Activated CD4-positive, alpha-beta T cell treated with anti-CD3 and anti-CD28 coated beads for 1 hour (primary cell): ENCODE measurements at places on chromosomes 12 and 14.

DNA sequence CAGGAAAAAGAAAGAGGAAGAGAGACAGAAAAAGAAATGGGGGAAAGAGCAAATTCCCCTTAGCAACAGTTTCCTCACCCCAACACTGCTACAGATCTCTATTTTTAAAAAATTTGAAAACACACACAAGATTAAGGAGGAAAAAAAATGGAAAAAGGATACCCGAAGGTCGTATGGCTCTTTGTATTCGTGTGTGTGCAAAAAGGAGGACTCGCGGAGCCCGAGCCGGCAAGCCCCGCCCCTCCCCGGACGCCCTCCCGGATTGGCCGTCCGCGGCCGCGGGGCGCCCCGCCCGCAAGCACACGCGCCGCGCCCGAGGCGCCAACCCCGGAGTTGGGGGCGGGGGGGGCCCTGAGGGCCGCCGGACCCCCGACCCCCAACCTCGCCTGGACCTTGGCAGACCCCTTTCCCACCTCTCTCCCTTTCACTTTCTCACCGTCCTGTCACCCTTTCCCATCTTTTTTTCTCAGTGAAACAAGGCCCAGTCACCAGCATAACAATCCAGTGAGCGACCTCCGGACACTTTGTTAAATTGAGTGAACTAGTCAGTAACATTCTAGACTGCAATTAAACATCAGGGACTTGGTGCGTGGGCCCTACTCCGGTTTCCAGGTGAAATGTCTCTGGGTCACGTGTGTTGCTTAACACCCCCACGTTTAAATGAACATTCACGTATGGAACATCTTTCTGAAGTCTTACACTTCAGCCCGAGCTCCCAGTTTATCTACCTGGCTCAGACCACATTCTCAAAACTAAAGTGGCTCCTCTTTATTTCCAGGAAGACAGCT, at the start of gene C14orf93:
Gene C14orf93, minus strand, starts transcription at position 205 of the 788 bp plus-strand sequence. CDS start 11,120 bp downstream, outside the sequence.
- DNase-seq, result peak; percentile 64

DNA sequence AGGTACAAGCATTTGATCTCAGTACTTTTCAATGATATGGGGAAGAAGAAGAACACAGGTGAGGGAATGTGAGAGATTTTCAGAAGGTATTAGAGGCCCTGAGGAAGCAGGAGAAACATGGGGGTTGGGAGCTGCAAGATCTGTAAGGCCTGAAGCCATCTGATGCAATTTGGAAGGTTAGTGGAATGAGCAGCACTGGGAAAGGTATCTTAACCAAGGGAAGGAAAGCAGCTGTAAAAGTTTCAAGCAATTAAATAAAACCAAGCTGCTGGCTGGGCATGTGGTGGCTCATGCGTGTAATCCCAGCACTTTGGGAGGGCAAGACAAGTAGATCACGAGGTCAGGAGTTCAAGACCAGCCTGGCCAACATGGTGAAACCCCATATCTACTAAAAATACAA, 104.4 kb upstream of the PARP11 start:
- no peak for DNase-seq

DNA sequence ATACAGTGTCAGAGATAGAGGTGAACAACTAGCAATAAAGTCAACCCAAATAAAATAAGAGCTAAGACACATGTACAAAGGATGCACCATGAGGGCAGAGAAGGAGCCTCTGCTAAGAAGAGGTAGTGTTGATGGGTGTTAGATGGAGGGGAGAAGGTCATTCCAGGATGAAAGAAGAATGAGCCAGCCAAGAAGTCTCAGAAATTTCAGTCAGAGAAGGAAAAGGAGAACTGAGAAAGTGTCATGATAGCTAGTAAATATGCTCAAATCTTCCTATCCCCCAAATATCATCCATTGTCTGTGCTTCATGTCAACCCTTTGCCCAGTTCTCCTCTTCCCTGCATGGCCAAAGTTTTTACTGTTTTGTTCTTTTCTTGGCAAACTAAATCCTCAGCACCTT, 225.2 kb upstream of the BTG1 start:
- DNase-seq, result no peak

GRCh38 chr12:46380881-46381280, 8.3 kb upstream of the SLC38A2 start:
- no peak for DNase-seq

- DNase-seq, result no peak
Measured at GRCh38 chr12:59834659-59835474, 239.0 kb downstream of the SLC16A7 start.

GRCh38 chr14:79842270-79842669, 369.0 kb downstream of the DIO2 start:
- DNase-seq, result no peak

DNA sequence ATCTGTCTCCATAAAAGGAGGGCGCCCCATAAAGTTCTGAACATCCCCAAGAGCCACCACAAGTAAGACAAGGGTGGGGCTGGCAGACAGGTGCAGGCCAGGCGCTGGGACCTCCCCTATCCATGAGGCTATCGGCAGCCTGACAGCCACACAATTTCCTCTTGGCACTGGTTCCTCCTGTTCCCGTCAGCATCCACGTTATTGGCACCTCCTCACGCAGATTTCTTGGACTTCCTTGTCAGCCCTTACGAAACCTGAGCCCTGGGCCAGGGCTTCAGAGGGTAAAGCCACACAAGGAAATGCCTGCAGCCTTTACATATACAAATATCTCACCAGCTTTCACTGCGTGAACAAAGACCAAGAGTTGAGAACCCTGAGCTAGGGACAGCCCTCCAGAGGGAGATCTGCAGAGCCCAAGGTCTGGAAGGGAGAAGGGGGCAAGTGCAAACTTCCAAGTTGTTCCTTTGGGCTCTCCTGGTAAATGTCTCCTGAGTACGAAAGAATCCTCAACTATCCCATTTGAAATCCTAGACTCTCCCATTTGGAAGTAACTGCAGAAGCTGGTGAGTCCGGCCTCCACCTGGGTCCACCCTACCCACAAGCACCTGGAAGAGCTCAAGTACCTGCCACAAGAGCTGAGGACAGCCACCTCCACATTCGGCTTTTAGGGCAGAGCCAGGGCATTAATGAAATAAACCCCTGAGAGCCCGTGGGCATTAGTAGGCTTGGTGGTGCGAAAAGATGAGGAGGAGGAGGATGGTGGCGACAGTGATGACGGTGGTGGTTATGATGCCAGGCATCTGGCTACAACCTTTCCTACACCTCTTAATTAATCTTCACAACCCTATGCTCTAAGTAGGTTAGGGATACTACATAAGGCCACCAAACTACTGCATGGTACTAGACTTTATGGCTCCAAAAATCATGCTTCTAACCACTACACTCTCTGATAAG, 5.5 kb upstream of the TC2N start:
- DNase-seq, result peak; percentile 23

GRCh38 chr14:100221533-100222223, 17.3 kb upstream of the YY1 start:
- peak; percentile 58 for DNase-seq

GRCh38 chr12:6646276-6647082, 753 bp downstream of the ACRBP start:
- DNase-seq, result no peak

DNA sequence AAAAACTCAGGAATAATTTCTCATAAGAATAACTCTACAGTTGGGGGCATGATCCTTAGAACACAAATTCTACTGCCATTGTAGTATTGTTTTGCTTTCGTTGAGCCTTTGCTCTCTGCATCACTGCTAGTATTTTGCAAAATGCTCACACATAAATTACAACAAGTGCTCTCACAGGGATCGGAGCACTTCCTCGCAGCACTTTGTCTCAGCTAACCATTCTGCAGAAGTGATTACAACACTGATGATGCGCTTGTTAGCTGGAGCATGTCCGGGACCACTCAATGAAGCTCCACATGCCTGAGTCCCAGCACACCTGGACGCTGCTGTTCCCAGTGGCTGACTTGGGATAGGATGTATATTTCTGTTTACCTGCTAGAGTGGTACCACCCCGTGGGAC, 31.6 kb downstream of the MOAP1 start:
- no peak for DNase-seq

GRCh38 chr12:14921218-14921617, 17.1 kb downstream of the ERP27 start:
- no peak for DNase-seq

DNA sequence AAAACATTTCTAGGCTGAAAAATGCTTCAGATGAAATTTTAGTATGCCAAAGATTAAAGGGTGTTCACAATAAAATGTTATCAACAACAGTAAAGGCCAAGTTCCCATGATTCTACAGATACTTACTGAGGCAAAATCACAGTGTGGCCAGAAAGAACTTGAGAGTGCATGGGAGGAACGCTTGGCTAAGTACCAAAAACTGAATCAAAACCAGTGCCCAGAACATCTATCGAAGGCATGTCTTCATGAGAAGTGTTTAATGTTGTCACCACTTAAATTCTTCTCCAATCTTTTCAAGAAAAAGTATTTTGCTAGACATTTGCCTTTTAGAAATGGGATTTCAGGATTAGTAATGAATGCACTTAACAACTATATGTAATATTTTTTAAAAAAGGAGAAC, 41.5 kb downstream of the KIF21A start:
- DNase-seq, result no peak

DNA sequence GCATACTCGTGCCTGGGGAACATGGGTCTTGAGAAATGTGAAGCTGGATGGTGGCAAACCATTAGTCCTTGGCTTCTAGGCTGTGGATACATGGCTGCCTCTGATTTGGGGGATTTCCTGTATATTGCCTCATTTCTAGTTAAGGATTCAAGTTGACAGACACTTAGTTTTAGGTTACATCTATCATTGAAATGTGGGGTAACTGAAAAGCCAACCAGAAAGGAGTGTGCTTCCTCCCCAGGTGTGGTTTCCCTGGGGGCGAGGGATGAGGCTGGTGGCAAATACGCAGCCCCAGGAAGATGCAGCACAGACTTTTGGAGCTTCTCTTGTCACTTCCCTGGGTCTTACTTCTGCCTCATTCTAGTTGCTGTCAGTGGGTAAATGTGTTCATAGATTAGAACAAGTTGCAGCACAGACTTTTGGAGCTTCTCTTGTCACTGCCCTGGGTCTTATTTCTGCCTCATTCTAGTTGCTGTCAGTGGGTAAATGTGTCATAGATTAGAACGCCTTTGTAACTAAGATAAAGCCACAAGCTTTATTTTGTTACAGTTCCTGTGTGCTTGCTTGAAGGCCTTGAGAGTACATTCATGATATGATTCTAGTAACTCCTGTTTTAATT, 85.1 kb downstream of the BORCS5 start:
- peak; percentile 28 for DNase-seq

- DNase-seq, result no peak
Measured at GRCh38 chr14:68759017-68759560, 33.8 kb downstream of the ZFP36L1 start.

DNA sequence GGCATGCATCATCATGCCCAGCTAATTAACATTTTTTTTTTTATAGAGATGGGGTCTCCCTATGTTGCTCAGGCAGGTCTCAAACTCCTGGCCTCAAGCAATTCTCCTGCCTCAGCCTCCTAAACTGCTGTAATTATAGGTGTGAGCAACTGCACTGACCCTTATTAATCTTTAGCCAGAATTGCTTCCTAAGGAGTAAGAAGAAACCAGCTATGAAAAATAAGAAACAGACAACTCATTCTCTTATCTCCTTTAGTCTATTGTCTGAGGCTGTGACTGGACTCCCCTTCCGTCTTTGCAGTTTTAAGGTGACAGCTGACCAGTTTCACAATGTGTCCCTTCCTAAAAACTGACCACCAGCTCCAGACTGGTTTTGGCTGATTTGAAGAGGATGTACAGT, 52.4 kb downstream of the EMP1 start:
- no peak for DNase-seq

DNA sequence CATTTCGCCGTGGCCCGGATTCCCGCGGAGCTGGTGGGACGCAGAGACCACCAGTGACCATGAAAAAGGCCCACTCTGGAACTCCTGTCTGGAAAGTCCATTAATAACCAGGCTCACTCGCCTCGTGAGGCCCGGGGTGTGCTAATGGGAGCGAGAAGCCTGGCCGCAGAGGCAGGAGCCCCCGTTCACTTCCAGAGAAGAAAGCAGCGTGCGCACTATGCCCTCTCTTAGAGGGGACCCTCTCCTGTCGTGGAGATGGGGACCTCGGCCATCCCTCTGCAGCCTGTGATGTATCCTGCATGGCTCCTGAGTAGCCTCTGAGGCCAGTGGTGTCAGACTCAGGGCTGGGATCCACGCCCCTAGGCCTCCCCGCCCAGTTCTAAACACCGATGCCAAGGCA, 134.1 kb upstream of the VRK1 start:
- DNase-seq, result no peak

DNA sequence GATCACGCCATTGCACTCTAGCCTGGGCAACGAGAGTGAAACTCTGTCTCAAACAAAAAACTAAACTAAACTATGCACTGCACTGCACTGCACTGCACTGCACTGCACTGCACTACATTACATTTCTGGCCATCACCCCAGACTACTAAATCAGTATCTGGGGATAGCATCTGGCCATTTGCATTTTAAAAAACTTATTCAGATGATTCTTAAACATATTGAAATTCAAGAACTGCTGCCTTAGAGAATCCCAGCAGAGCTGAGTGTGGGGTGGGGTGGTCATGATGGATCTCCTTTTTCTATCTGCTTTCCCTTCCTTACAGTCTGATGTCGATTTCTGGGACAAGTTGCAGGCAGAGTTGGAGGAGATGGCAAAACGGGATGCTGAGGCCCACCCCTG, 13.6 kb downstream of the PEX5 start:
- DNase-seq, result no peak

- DNase-seq, result no peak
Measured at GRCh38 chr12:13536219-13536910, 339.8 kb downstream of the EMP1 start.

DNA sequence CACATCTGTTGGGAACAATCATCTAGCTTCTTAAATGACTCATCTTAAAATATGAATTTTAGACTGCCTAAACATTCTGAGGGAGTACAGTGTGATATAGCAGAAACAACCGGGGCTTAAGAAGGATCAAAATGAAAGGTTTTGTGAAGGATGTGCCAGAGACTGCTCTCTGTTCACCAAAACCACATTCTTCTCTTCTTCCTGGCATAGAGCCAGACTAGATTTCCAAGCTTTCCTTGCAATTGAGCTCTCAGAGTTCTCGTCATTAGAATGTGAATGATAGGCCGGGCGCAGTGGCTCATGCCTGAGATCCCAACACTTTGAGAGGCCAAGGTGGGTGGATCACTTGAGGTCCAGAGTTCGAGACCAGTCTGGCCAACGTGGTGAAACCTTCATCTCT, 94.5 kb downstream of the LRRIQ1 start:
- DNase-seq, result no peak

DNA sequence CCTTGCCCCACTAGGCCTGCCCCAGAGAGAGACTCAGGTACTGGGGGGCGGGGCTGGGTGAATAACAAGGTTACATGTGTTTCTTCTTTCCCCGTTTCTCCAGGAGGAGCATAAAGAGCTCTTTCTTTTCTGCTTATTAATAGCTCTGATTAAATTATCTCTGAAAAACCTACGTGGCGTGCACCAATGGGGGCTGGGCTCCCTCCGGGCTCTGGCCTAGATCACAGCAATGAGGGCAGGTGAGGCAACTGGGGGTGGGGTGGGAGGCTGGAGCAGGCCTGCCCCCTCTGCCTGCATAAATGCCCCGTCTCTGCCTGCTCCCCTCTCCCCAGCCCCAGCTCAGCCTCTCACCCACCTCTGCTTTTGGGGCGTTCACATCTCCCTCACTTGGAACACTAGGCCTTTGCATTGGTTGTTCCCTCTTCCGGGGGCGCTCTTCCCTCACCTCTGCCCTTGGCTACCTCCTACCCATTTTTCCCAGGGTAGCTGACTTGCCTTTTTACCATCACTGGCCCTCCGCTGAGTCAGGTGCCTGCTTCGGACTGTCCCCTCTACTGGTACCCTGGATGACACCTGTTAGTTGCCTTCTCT, 4.1 kb upstream of the FAM222A start:
- DNase-seq, result no peak
